Stimulated activated CD8-positive, alpha-beta memory T cell treated with anti-CD3 and anti-CD28 coated beads, Interleukin-4, amount 100 ng/mL, for 24 hours (primary cell): ENCODE measurements at places on chromosomes 3 and 15.
A peak's percentile ranks its signal among the peaks of the same experiment; 100 is the strongest.

GRCh38 chr15:75584121-75584520 lies 5.0 kb upstream of the PTPN9 start:
- no peak for DNase-seq

DNA sequence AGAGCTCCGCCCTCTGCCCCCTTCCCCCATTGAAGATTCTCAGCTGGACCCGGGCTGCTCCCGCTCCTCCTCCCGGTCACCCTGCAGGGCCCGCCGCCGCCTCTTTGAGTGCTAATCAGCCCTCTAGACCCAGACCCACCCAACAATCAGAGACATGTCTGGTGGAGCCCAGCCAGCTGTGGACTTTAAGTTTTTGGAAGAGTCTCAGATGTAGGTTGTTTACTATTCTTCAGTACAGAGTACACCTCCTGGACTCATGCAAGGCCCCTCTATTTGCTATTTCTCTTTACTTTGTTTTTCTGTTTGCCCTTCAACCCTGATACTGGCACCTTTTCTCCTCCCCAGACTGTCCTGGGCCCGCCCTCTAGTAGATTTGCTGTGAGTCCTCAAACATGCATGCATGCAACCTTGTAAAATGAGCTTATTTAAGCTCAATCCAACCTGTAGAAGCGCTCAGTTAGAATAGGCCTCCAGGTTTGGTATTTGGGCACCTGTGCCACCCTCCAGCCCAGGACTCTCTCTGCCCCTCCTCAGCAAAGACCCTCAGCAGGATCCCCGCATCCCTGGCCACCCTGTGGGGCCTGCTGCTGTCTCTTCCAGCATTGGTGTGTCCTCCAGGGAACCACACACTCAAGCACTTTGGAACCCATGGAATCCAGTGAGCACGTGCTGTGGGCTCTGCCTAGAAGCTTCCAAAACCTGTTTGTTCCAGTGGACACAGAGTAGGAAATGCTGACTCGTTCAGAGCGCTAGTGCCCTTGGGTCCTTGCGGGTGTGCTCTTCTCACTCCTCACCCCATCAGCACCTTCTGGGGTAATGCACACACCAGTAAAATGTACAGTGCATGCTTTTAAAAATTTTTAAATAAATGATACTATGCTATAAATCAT lies 4.6 kb downstream of the PRR23E start:
- DNase-seq, result no peak

- DNase-seq, result no peak
Observed at GRCh38 chr15:31069360-31070000, 32.0 kb downstream of the TRPM1 start.

DNA sequence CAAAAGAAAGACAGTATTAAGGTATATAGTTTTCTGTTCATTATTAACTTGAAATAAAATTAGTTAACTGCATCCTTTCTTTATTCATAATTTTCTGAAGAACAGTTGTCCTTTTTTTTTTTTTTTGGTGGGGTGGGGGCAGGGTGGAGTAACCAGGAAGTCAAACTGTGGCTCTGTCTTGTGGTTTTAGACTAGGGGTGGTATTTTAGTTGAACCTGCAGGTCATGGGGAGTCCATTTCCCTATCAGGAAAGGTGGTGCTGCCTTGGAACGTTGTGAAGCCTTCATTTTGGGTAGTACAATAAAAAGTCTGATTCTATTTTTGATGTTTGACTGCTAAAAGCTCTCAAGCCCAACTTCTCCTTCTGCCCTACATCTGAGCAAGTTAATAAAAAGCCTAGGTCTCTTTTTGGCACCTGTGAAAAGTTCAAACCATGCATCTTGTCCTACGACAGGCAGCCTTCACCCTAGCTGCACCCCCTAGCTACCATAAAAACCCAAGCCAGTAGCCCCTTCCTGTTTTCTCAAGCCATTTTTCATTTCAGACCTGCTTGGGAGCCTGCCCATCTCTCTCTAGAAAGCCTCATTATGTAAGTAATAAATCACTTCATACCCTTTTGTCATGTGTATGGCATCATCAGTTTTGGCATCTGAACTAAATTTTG lies 31.2 kb upstream of the RIOX2 start:
- DNase-seq, result no peak

DNA sequence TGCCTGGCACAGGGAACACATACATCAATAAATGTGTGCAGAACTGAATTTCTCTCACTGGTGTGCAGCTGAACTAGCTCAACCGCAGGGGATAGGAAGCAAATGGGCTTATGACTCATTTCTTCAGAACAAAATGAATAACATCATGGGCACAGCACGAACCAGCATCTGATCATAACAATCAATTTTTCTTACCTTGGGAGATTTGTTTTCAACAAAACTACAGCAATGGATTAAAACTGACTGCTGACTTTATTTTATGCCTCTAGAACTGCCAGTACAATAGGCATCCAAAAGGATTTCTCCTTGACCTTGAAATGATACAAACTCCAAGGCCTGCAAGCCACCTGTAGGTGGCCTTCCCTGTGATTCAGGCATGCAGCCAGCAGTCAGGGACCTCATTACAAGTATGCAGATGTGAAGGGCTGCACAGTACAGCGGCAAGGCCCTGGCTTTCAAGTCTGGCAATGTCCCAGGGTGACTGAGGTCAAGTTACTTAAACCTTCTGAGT lies 26.1 kb downstream of the TAMM41 start:
- peak; percentile 7 for DNase-seq

DNA sequence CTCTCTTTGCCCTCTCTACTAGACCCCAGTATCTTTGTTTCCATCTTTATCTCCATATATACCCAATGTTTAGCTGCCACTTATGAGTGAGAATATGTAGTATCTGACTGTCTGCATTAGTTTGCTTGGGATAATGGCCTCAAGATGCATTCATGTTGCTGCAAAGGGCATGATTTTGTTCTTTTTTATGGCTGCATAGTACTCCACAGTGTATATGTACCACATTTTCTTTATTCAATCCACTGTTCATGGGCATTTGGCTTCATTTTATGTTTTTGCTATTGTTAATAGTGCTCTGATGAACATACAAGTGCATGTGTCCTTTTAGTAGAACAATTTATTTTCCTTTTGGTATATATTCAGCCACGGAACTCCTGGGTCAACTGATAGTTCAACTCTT lies 671.5 kb upstream of the GRM7 start:
- DNase-seq, result no peak

- no peak for DNase-seq
Observed at GRCh38 chr3:87901141-87901540, 157.7 kb downstream of the CGGBP1 start.

GRCh38 chr3:149784064-149784704 lies 8.2 kb downstream of the ANKUB1 start:
- no peak for DNase-seq

DNA sequence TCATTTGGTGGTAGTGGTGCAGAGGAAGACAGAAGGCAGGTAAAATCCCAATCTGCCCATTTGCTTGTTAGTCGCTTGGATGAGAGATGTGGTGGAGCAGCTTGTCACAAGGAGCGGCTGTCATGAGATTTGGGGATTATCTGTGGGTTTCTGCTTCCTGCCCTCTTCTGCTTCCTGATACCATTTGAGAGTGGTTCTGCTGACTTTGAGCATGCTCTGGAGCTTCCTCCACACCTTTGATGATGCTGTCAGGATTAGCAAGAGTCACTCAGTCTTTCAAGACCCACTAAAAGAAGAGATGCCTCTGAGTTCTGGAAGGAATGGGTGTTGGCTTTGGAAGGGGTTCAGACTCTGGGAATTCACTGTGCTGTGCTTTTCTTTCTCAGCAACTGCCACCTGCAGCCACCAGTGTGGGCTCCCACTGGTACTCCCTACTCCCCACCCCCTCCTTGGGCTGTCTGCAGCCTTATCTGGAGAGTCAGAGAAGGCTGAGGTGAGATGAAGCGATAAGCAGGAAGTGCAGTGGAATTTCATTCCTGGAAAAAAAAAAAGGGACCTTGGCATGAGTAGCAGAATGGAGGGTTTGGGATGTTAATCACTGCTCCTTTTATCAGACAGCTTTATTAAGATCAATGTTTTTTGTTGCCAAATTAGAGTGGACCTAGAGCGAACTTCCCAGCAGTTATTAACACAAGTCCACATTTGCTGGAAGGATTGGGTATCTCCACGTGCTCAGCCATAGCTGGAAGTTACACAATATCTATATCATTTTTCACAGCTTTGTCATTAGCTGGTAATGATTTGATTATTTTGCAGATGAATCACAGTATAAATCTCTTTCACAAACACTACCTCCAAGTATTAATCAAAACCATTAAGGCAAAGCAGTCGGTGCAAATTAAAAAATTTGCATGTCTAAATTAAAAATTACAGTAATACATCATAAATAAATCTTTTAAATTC lies 233.0 kb upstream of the SATB1 start:
- no peak for DNase-seq

DNA sequence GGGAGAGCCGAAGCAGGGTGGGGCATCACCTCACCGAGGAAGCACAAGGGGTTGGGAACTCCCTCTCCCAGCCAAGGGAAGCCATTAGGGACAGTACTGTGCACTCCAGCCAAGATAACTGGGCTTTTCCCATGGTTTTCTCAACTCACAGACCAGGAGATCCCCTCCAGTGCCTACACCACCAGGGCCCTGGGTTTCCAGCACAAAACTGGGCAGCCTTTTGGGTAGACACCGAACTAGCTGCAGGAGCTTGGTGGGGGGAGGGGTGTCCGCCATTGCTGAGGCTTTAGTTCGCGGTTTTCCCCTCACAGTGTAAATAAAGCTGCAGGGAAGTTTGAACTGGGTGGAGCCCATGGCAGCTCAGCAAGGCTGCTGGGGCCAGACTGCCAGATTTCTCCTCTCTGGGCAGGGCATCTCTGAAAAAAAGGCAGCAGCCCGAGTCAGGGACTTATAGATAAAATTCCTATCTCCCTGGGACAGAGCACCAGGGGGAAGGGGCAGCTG lies 129.6 kb upstream of the LMCD1 start:
- no peak for DNase-seq

GRCh38 chr15:70625438-70625837 lies 137.9 kb downstream of the UACA start:
- no peak for DNase-seq

GRCh38 chr3:175605851-175606250 lies 746.7 kb downstream of the NAALADL2 start:
- no peak for DNase-seq
